ENCODE measurements at places on chromosomes 12 and 14.

- DNase-seq = no peak
Observed at GRCh38 chr12:2543801-2544200, 251.0 kb upstream of the FKBP4 start.

GRCh38 chr12:72699362-72699761 is 427.2 kb downstream of the TRHDE start:
- no peak for DNase-seq

GRCh38 chr12:31970199-31970598 is 11.0 kb downstream of the RESF1 start:
- no peak for DNase-seq

- DNase-seq = no peak
Observed at GRCh38 chr14:72480464-72481243, 413.2 kb downstream of the DPF3 start.

DNA sequence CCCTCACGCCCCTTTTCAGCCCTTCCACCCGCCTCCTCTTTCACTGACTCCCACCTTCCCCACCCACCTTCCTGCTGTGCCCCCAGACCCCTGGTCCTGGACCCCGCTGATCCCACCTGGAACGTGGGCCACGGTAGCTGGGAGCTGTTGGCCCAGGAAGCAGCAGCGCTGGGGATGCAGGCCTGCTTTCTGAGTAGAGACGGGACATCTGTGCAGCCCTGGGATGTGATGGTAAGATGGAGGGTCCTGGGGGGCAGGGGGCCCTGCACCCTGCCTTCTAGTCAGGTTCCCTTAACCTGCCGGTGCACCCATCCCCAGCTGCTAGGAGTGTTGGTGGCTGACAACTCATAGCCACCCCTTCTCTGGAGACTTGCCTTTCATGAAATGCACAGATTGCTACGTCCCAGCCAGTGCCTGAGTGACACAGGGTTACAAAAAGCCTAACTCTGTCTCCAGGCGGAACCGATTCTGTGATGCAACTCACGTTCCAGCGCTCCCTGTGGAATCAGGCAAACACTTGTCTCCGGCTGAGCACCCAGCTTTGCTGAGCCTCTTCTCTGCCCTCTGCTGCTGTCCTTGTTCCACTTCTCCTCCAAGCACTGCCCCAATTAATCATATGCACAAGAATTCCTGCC is 15.0 kb upstream of the OAS2 start:
- DNase-seq = no peak

GRCh38 chr14:85907536-85907935 is 377.6 kb downstream of the FLRT2 start:
- DNase-seq = no peak

DNA sequence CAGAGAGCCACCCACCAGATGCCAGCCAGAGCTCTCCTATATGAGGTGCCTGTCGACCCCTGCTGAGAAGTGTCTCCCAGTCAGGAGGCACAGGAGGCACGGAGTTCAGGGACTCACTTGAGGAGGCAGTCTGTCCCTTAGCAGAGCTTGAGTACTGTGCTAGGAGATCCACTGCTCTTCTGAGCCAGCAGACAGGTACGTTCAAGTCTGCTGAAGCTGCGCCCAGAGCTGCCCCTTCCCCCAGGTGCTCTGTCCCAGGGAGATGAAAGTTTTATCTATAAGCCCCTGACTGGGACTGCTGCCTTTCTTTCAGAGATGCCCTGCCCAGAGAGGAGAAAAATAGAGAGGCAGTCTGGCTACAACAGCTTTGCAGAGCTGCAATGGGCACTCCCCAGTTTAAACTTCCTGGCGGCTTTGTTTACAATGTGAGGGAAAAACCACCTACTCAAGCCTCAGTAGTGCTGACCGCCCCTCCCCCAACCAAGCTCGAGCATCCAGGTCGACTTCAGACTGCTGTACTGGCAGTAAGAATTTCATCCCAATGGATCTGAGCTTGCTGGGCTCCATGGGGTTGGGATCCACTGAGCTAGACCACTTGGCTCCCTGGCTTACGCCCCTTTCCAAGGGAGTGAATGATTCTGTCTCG is 146.7 kb upstream of the USP15 start:
- DNase-seq = no peak

- DNase-seq = no peak
Observed at GRCh38 chr14:61145034-61145902, 135.9 kb downstream of the TMEM30B start.

DNA sequence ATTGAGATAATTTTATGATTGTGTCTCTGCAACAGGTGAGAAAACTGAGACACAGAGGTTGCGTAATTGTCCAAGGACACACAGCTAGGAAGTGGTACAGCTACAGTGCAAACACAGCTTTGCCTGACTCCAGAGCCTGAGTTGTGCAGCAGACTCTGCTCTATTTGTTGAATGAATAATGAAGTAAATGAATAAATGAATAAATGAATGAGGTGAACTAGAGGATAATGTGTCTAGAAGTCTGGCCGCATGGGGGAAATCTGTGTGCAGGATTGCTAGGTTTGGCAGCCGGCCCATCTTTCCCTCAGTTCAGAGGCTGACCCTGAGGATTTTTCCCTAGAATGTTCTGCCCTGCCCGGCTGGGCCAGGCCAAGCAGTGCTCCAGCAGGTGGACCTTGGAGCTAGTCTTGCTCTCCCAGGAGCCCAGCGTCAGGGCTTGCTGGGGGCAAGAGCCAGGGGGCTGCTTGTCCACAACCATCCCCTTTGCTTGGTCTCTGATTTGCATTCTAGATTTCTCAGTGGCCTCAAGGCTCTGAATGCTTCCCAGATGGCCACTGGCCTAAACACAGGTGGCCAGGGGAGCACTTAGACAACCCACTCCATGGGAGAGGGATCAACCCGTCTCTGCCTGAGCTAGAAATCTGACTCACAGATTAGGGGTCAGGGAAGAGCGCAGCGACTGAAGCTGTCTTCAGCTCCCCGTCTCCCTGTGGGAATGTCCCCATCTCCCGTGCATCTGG is 225.2 kb downstream of the C12orf75 start:
- DNase-seq = no peak

DNA sequence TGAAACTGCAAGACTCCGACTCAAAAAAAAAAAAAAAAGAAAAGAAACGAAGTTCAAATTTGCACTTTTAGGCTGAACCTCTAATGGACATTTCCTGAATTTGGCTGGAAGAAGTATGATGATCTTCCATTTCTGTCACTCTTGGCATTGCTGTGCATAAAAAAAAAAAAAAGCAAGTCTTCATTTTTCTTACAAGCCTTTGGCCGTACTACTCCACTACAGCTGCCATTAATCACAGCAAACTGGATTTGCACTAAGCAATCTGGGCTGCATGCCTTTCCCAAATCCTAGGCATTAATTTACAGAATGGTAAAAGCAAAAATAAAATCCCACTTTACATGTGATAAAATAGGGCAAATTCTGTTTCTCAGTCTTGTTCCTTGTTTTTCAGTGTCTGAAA is 7.1 kb downstream of the CSRP2 start:
- DNase-seq = no peak

GRCh38 chr14:68395604-68396003 is 397.3 kb downstream of the ZFP36L1 start:
- no peak for DNase-seq

GRCh38 chr12:25637752-25638151 is 84.7 kb upstream of the LMNTD1 start:
- no peak for DNase-seq

- no peak for DNase-seq
Observed at GRCh38 chr14:72962829-72963312, 36.6 kb downstream of the DCAF4 start.

Measured in GM13976 (cell line).